ENCODE measurements at places on chromosomes 1 and 21.

GRCh38 chr1:21773585-21773984, 9.4 kb downstream of the USP48 start:
- DNase-seq = no peak

DNA sequence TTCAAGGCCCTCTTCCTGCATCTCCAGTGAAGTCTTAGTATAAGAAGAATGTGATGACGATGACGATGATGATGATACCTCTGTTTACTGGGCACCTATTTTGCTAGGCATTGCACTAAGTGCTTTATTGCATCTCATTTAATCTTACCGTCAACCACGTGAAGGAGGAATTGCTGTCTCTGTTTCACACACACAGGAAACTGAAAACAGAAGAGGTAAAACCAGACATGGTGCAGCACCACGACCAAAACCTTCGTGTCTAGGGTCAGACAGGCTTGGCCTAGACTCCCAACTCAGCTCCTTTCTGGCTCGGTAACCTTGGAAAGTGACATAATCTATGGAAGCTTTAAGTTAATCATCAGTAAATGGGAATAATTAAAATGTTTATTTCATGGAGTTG, 20.7 kb upstream of the KCNA2 start:
- DNase-seq = no peak

- no peak for DNase-seq
These were observed 52.0 kb upstream of the STUM start for GRCh38 chr1:226496453-226497015.

DNA sequence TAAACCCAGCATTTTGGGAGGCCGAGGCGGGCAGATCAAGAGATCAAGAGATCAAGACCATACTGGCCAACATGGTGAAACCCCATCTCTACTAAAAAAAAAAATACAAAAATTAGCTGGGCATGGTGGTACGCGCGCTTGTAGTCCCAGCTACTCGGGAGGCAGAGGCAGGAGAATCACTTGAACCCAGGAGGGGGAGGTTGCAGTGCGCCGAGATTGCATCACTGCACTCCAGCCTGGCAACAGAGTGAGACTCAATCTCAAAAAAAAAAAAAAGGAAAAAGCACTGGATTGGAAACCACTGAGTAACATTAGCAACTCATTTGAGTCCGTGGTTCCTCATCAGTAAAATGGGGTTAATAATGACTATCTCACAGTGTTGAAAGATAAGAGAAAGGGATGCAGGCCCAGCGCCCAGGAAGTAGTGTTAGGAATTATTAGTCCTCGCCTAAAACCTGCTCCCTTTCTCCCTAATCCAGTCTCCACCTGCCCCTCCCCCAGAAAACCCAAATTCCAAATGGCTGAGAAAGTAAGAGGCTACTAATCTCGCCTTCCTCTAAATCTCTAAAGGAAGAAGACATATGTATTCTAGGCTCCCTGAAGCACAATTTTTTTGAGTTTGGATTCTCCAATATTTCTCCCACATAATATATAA, 49.5 kb downstream of the RHBG start:
- DNase-seq = no peak

GRCh38 chr1:230350208-230350921, 75.8 kb downstream of the PGBD5 start:
- no peak for DNase-seq

- DNase-seq = no peak
These were observed 268.0 kb downstream of the TGFB2 start for GRCh38 chr1:218613105-218613504.

GRCh38 chr1:202835548-202836072, 24.9 kb downstream of the PCAT6 start:
- DNase-seq = no peak

DNA sequence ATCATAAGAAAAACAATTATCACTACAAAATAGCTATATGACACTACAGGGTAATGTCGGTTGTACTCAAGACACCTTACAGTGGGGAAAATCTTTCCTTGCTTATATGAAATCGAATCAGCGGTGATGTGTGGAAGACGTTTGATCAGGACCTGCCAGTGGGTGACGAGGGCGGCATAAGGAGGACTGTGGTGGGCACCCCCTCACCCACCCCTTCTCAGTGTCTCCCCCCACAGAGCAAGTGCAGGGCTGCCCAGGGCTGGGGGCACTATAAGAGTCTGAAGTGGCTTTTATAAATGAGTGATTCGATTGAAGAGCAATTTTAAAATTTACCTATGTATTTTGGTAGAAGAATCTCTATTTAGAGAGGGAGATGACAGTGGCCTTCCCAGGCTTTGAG, 35.8 kb downstream of the CRYAA start:
- no peak for DNase-seq

DNA sequence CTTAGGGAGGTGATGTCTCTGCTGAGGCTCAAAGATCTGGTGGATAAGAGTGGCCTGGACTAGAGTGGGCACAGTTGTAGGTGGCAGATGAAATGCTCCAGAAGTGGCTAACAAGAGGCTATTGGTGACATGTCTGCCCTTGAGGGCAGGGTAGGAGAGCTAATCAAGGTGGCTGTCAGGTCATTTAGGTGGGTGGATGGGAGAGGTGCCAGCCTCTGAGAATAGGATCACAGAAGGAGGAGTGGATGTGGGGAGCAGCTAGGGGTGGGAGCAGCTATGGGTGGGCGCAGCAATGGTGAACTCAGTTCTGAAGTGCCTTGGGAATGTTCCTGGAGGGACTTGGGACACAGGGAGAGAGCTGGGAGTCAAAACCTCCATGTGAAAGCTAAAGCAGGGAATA, 142.0 kb upstream of the GRIK3 start:
- no peak for DNase-seq

DNA sequence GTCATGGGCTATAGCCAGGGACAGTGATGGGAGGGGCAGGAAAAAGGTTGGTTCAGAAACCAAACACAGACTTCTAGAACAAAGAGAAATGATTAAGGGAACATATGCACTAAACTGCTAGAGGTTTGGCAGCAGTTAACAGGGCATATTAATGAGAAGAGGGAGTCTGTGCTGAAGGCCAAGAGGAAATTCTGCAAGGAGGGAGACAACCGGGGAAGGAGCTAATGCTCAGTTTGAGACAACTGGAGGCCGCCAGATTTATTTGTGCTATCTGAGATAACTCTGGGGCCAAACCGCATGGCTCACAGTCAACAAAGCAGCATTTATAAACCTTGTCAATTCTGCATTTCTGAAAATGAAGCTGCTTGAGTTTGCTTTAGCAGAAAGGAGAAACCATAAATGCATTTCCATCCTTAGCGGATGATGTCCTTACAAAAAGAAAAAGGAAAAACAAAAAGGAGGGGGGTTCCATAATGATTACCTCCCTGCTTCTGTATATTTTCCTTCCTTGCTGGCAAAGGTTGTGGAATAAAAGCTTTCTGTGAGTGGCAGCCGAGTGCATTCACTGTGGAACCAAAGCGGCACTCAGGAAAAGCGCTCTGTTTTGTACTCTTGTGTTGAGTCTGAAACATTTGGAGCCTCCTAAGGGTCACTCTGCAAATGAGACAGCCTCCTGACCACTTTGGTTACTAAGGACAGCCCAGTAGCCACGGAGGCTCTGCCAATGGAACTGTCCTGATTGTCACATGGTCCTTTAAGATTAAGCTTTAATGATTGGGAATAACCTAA, 70.3 kb downstream of the SIM2 start:
- DNase-seq = no peak
